ENCODE measurements at places on chromosomes 4 and X.

- no peak for DNase-seq
Observed at GRCh38 chr4:76515975-76516843, 81.2 kb downstream of the SHROOM3 start.

DNA sequence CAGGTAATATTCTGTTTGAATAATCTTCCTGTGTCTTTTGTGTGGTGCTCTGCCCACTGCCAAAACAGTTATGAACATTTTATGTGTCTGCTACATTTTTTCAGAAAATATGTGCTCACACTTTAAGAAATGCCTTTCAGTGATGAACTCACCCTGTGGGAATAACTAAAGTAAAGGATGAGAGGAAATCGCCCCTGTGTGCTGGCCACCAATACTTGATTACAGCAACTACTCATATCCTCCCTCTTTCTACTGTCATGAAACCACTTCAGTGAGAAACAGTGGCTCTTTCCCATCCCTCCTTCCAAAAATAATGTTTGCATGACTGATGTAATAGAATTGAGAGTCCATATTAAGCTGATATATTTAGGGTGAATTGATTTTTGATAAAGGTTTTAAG lies 900.9 kb downstream of the RAB28 start:
- no peak for DNase-seq

GRCh38 chrX:153400146-153401132 lies 711 bp downstream of the PNMA6E start:
- DNase-seq = no peak

DNA sequence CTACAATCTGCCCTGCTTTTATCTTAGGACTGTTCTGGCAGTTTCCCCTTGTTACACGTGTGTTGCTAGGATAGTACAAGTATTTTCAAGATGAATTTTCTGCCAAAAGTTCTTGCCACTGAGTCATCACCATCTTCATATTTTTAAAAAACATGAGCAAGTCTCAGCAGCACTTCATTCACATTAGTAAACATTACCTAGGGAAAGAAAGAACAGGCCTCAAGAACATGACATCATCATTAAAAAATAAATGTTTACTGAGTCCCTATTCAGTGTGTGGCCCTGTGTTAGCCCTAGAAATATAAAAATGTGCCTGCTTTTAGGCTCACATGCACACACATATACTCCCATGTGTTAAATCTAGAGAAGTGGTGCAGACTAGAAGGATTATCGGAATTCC lies 18.7 kb upstream of the GPC3 start:
- DNase-seq = no peak

GRCh38 chrX:55710701-55711100 lies 6.8 kb upstream of the RRAGB start:
- no peak for DNase-seq

- DNase-seq = no peak
Observed at GRCh38 chrX:50375481-50376267, 95.0 kb downstream of the DGKK start.

DNA sequence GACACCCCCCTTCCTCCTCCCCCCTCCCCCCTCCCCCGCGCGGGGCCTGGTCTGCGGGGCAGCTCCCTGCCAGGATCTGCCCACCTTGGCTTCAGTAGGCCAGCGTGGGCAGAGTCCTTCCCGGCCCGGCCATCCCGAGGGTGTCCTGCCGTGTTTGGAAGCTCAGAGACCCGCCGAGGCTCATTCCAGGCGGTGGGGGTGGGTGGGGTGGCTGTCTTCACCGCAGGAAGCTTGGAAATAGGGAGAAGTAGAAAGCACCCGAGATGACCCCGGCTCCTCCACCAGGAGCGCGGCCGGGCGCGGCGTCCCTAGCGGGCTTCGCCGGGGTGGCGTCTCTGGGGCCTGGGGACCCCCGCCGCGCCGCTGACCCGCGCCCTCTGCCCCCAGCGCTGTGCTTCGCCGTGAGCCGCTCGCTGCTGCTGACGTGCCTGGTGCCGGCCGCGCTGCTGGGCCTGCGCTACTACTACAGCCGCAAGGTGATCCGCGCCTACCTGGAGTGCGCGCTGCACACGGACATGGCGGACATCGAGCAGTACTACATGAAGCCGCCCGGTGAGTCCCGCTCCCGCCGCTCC lies 1.6 kb downstream of the NAT8L start:
- DNase-seq = no peak

DNA sequence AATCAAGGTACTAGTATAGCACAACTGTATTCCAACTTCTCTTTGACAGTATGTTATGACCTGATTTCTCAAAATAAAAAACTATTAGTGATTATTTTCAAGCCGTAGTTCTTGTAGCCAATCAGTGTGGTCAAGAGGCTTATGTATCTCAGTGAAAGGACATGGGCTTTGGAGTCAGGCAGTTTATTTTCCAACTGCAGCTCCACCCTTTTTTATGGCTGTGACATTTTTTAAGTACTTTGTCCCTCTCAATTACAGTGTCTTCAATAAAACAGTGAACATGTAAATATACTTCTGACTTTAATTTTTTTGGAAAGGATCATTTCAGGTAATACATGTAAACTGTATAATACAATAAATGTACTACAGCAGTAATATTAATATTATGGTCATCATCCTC lies 30.0 kb downstream of the HTN1 start:
- DNase-seq = no peak

DNA sequence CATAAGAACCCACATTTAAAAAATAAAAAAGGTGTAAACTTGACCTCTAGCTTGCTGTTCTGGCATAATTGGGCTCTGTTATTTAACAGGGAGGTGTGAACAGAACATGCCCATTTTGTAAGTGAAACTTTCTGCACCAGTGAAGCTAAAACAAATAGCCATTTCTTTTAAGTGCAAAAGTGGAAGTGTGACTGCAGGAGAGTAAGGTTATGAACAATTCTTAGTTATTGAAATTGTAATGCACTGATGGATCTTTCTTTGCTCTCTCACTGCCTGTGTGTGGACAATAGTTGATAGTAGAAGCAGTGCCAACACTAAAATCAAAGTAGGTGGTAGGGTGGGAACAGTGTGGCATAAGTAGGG lies 12.6 kb downstream of the P2RY10 start:
- no peak for DNase-seq

All from cortex of kidney (tissue), 1 donor.